ENCODE measurements at places on chromosomes 1 and 21.

GRCh38 chr1:153432874-153433681 is 16.8 kb downstream of the S100A7A start:
- DNase-seq, result no peak

DNA sequence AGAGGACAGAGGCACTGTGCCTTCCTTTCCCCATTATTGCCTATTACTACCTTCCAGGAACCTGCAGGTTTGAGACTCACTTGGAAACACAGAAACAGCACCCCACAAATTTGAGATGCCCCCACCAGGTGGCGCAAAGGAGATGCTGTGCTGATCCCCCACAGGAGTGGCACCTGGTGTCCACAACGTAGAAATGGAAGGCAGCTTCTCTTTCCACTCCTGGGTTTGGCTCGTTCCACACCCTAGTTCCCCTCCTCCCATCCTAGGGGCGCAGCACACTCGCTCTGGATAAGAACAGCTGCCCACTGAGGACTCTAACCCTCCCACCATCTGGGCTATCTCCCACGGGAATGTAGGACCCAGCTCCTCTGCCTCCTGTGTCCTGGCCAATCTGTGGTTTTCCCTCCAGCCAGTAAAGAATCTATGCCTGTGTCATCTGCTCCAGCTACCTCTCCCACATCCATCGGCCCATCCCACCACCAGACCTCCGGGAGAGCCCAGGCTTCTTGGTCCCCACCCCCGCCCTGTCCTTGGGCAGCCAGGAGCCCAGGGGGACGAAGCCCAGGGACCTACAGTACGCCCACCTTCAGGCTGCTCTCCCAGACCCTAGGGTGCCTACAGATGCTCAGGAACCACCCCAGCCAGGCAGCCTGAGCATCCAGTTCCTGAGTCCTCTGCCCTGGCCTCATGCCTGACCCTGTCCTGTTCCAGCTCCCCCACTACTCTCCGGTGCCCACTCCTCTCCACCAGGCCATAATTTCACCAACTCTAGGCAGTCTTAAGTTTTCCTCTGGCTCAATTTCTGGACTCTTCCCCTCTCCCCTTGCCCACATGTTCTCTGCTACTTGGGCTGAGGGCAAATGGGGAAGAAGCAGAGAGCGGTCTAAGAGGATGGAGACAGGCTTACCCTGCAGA is 549 bp downstream of the THBS3 start:
- DNase-seq, result no peak

DNA sequence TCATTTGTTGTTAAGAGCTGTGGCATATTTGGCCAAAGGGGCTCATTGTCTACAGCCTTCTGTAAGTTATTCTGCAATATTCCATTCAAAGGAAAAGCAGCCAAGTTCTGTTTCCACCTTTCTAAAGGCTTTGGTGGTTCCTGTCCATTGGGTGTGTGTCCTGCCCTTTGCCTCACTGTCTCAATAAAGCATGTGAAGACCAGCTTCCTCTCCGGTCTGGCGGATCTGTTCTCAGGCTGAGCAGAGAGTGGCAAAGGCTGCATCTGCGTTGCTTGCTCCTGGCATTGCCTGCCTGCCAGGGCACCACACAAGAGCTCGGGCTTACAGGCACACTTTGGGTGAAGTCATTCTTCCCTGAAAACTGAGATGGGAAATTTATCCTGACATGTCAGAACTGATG is 34.9 kb downstream of the ST6GALNAC3 start:
- no peak for DNase-seq

DNA sequence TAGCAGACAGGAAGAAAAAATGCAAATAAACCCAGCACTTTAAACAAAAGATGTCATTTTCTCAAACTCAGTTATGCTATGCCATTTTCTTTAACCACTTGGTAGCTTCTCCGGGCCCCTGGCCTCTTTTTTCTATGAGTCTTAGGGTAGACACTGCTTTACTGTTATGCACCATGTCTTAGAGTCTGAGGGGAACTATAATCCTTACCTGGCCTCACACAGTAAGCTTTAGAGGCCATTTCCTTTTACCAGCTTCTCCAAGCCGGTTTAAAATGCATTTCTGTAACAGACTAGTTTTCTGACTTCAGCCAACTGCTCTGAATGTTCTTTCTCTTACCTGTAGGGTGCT is 73.7 kb upstream of the EDEM3 start:
- DNase-seq, result no peak

DNA sequence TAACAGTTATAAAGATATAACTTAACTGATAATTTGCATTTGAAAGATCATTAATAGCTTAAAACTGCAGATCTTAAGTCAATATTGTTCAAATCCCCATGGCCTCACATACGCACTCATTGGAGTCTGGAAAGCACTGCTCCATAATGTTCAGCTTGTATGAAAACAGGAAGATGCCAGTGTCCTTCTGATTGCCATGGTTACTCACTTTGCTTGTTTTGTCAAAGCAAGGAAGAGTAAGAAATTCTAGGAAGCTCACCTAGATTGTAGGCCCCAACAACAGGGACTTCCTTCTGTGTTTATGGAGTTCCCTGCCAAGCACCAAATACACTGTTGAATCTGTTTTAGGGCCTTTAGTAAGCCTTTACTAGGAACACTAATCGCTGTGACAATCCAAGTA is 10.9 kb downstream of the GAS5 start:
- no peak for DNase-seq

DNA sequence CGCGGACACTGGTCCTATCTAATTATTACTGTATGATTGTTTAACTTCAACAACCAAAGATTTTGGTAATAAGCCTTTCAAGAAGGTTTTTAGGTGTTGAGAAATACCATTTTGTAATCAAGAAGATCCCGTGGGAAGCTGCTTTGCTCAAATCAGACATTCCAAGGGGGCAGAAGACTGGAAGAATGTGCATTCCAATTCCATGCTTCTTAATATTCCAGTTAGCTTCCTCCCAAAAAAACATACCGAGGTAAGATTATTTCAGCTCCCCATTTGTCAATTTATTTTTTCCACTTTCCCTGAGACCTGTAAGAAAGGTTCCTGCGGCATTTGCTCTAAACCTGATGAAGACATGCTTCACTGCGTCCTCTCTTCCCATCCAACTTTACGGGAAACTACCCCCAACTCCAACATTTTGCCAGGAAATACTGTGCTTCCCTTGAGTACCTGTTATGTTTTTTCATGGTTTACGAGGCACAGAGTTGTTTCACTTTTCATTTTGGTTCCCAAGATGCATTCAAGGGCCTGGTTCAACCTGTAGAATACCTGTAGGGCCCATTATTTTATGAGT is 4.1 kb downstream of the CNN3 start:
- no peak for DNase-seq

DNA sequence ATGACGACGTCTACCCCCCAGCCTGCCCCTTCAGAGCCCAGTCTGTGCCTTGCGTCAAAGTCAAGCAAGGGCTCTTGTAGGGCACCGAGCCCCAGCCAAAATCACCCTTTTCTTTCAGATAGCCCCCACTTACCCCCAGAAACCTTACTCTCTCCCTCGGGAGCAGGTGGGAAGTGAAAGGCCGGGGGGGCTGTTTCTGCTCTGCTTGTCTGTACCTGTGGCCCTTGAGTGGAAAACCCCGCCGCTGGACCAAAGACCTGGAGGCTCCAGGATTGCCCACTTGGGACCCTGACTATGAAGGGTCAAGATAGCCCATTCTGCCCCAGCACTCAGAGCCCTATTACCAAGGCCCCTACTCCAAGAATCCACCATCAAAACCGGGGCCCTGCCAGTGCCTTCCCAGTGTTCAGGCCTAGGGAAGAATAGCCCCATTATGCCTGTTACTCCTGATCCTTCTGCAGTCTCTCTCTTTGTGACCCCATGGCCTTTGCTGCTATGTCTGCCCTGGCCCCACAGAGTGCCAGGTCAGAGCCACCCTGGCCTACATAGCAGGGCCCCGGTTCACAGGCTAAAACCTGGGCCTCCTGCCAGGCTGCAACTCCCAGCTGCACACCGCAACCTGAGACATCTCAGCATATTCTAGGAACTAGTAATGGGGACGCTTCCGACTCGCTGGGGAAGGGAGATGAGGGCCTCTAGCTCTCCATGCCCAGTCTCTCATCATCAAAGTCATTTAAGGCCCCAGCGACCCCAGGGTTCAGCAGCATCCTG is 22.2 kb upstream of the HPDL start:
- DNase-seq, result no peak

DNA sequence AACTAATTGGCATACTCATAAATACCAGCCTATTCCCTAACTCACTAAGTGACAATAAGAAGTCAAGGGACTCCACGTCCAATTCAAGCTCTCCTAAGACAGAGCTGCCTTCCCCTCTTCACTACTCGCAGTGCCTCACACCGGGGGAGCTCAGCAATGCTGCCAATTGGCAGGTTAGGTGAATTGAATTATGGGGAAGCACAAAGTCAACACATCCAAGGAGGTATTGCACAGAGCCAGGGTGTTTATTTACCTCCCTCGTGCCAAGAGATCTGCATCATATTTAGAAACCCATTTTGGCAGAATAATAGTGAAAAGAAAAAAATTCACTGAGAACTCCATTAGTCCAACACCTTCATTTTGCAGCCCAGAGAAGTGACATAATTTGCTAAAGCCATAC is 20.4 kb upstream of the TNR start:
- DNase-seq, result no peak

- DNase-seq, result no peak
These were observed 28.3 kb downstream of the LAMC1 start for GRCh38 chr1:183051546-183051945.

DNA sequence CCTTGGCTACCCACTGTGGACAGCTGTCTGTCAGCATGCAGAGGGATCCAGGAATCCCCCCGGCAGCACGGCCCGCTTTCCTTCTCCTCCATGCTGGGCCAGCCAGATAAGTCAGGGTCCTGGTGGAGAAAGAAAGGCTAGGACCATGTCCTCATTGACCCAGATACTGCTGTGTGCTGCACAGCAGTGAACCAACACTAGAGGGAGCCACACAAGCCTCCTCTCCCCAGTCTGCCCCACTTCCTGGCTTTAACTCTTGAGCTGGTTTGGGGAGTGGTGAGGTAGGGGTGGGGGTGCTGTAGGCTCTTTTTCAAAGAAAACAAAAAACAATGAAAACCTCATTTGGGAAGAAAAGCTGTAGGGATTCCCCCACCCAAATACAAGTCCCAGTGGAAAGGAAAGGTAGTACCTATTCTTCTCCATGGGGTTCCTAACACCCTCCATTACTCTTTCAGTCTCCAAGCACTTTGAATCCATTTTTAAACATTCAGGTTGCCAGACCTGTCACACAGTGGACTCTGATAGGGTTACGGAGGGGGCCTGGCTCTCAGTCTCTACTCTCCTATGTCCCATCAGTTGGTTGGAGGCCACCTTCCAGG is 84.9 kb upstream of the CD1D start:
- DNase-seq, result no peak

GRCh38 chr21:38258521-38259485 is 2.0 kb downstream of the KCNJ15 start:
- no peak for DNase-seq

DNA sequence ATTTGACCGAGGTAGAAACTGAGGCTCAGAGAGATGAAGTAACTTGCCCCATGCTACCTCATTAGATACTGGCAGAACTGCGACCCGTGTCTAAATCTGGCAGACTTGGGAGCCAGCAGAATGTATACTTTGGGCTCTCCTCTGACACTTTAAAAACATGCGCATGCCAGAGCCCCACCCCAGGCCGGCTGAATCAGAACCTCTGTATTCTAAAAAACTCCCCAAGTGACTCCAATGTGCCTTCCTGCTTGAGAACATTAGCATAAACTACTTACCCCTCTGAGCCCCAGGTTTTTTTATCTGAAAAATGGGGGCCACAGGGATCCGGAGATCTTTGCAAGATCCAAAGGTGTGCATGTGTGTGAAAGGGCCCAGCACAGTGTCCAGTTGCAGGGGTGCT is 344.7 kb upstream of the USP24 start:
- DNase-seq, result no peak

- no peak for DNase-seq
These were observed 1.3 kb downstream of the GREM2 start for GRCh38 chr1:240610636-240611035.

GRCh38 chr1:226131639-226132038 is 54.9 kb downstream of the ACBD3 start:
- no peak for DNase-seq

- no peak for DNase-seq
These were observed 9.4 kb downstream of the ADAMTS1 start for GRCh38 chr21:26835714-26836265.

GRCh38 chr1:162329826-162330225 is 46.8 kb downstream of the SPATA46 start:
- DNase-seq, result no peak

GRCh38 chr1:25538191-25538767 is 5.1 kb upstream of the LDLRAP1 start:
- DNase-seq, result no peak

- no peak for DNase-seq
These were observed 37.9 kb upstream of the MPZL1 start for GRCh38 chr1:167683641-167684502.

DNA sequence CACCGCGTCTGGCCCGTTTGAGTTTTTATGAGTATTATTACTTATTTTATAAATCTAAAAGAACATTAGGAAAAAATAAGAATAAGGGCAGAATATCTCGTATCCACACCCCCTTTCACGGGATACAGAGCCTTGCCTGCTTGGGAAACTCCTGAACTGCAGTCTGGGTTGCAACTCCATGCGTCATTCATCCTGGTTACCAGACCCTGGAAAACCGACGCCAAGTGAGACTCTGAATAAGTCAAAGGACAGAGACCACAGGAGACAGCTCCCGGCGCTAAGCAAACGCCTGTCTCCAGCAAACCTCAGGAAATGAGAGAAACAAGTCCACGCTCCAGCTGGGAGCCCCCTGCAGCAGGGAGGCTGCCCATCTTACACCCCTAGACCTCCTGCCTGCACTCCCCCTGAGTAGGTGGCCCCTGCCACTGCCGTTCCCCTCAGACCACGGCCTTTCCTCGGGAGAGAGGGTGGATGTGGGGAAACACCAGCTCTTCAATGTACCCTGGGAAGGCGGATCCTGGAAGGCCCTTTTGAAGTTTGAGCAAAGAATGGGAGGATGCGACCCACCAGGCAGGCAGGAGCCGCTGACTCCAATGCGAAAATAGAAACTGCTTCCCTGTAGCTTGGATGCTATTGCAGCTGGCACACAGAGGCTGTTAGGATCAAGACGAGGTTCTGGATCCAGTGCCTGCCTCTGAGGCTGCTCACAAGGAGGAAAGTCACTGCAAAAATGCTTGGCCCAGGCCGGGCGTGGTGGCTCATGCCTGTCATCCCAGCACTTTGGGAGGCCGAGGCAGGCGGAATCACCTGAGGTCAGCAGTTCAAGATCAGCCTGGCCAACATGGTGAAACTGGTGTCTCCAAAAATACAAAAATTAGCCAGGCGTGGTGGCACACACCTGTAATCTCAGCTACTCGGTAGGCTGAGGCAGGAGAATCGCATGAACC is 37.7 kb upstream of the GPR157 start:
- no peak for DNase-seq

Data from renal cortex interstitium (tissue), 15 donors.